Aorta (tissue), 5 donors: ENCODE measurements at places on chromosomes 1 and 21. TPM values are rescaled to one million over a fixed set of nuclear protein-coding genes. Genes with fewer than 3 reads are reported as not detected.

GRCh38 chr21:44686000-44686781 lies 4.2 kb upstream of the KRTAP12-1 start:
- DNase-seq: no peak

GRCh38 chr1:79532555-79532954 lies 526.0 kb upstream of the ADGRL4 start:
- DNase-seq: no peak

DNA sequence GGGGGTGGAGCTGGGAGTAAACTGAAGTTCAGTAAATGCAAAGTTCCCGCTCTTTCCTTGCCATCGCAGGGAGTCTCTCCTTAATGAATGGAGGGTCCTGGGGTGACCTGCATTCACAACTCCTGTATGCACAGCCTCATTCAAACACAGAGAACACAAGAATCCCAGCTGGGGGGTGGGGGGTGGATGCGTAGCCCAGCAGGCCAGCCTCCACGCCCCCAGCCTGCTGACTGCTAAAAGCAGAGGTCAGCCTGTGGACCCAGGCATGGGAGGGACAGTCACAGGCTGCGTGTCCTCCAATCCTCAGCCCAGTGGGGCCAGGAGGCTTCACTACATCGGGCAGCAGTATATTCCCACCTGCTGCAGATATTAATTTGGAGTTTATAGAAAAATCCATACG lies 263.1 kb downstream of the GRIK3 start:
- no peak for DNase-seq

SLC44A3 gene
- 7.2 TPM for total RNA-seq

ZNF593OS gene
- not detected for total RNA-seq

FCRLA gene
- total RNA-seq: not detected

DNA sequence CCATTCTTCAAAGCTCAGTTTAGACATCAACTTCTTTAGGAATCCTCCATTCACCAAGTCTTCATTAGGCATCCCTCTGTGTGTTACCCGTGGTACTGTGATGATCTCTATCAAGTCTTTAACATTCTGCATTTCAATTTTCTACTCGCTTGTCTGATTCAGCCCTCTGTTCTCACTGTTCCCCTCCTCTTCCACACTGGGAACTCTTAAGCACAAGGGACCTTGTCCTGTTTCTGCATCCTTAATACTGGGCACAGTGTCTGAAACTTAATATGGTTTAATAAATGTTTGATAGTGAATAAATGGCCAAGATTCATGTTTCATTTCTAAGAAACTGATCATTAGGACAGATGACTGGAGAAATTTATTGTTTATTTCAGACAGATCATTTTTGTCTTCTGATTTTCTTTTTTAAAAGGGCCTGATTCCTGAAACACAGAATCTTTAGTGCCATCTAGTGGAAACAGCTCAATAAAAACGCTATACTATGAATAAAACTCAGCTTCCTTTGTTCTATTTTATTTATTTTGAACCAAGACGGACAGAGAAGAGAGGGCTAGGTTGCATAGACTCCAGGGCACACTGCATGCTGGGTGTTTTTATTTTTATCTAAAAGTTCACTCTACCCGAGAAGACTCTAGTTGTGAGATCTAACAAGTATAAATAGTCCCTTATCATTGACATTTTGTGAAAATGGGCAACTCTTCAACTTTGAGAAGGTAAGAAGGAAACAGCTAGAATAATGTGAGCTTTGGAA lies 7.0 kb upstream of the TRIM45 start:
- DNase-seq: no peak

GRCh38 chr1:219414250-219414649 lies 198.7 kb downstream of the ZC3H11B start:
- no peak for DNase-seq
